LNCaP clone FGC (cell line): ENCODE measurements at places on chromosomes 11 and 22.

- DNase-seq = peak; percentile 86
Observed at GRCh38 chr22:44755956-44756361, 3.6 kb downstream of the ARHGAP8 start.

DNA sequence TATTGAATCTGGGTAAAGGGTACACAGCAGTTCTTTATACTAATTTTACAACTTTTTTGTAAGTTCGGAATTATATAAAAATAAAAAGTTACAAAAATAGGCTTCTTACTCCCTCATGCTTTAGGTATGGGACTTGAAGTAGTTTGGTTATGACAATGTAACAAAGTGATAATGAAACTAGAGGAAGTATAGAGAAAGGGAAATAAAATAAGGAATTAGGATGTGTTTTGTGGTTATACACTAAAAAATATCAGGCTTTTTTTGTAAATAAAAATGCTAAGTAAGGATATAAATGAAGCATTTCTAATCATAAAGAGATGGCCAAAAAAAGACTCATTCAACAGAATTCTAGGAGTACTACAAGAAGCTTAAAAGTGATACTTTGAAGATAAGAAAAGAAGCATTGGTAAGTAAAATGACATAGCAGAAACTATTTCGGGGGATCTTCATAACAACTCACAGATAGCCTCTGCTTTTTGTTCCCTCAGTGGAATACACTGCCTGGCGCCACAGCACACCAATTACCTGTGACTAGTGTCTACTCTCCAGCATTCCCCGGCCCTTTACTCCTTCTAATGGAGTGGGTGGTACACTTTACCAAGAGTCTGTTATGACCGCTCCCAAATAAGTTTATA, 322.7 kb upstream of the PITPNB start:
- DNase-seq = no peak

GRCh38 chr22:31768422-31769059, 14.7 kb downstream of the DEPDC5 start:
- DNase-seq = no peak

DNA sequence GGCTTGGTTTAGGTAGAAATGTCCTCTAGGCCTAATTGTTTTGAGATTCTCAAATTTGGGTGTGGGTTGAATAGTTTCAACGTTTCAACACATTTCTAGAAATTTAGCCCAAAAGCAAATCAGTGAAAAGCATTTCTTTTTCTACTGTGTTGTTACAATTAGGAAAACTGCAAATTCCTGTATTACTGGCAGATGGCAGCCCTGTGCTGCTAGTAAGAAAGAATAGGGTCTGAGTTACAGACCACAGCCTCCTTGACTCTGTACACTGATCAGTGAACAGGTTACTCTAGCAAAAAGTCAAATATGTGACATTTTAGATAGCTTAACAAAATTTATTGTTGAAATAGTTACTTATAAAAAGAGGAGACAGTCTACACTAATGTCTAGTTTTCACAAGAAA, 703.0 kb downstream of the JRKL start:
- no peak for DNase-seq

DNA sequence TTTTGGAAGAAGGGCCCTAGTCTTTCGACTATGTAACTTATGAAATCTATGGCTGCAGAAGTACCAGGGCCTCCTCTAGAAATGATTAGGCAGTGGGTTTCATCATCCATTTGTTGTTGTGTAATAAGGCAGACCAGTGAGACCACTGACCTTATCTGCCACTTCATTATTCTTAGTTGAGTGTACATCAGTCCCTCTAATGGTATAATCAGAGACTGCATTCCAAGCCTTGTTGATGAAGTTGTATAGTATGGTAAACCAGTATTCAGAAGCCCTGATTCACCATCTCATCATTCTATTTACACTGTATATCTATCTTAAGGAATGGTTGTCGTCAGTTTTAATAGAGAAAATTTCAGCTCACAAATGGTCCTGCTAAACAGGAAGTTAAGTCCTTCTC, 32.2 kb upstream of the GRIA4 start:
- no peak for DNase-seq

DNA sequence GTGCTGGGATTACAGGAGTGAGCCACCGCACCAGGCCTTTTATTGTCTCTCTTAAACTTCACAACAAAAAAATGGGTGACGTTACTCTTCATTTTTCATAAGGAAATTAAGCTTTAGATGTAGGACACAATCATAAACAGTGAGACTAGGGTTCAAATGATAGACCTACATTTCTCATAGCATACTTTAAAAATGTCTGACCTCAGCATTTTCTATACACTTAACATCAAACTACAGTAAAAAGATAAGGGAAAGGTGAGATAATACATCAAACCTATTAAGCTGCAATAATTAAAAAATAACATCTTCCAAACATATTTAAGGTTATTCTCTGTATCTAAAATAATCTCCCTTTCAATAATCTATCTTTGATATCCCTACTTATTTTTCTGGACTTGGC, 914.2 kb downstream of the FAM181B start:
- no peak for DNase-seq

DNA sequence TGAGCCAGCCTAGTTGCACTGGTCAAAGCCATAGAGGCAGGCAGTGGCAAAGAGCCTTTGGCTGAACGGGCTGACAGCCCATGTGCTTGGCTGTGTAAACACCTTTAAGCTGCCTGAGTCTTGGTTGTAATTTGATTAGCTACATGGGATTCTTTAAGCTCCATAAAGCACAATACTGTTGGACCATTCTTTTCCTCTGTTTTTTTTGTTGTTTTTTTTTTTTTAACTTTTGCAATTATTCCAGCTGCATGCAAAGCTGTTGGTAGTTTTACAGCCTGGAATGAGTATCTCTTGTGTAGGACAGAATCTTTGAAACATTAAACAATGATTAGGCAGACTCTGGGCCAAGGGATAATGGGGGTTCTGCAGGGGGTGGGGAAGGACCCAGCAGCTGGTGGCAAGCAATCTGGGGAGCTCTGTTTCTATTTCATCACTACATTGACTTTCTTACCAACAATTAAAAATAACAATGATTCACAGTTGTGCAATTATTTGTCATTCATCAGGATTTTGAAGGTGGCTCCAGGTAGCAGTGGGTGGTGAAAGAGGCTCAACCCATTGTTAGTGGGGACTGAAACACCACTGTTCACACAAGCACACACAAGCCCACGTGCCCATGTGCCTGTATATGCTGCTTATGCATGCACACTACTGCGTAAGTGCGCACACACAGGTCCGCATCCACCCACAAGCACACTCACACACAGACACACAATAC, 69.5 kb upstream of the CSNK2A3 start:
- peak; percentile 50 for DNase-seq

DNA sequence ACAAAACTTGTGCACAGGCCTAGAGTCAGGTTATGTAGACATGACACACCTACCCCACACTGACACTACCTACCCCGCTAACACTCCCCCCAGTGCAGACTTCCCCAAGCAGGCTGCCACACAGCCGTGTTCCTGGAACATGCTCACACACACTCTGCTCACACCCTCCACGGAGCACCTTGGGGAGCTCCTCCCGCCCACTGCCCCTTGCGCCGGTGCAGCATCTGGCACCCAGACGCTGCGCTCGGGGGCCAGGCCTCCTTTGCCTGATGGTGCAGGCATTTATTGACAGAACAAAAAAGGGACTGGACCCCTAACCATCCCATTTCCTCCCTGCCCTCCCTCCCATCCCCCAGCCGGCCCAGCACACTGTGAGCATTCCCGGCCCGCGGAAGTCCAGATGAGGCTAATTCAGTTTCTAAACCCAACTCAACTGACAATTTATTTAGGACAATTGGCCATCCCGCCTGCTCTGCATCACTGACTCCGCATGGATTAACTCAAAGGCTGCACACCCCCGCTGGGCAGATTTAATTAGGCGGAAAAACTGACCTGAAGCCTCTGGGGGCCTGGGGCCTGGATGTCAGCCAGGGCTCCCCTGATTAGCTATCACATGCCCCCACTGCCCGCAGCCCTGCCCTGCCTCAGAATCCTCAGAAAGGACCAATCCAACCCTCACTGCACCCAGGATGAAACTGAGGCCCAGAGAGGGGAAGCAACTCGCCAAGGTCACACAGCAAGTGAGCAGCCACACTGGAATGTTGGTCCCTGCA, 30.1 kb downstream of the KCNC1 start:
- no peak for DNase-seq

- no peak for DNase-seq
Observed at GRCh38 chr11:118282606-118283005, 18.5 kb upstream of the MPZL2 start.

GRCh38 chr11:85170184-85170583, 457.0 kb downstream of the DLG2 start:
- DNase-seq = no peak

- DNase-seq = peak; percentile 62
Observed at GRCh38 chr11:6333095-6333494, 12.8 kb upstream of the CAVIN3 start.

- no peak for DNase-seq
Observed at GRCh38 chr11:129530154-129530895, 154.7 kb downstream of the BARX2 start.

GRCh38 chr11:95152876-95153856, 63.5 kb downstream of the ENDOD1 start:
- DNase-seq = no peak

GRCh38 chr11:117950301-117950700, 21.1 kb upstream of the TMPRSS13 start:
- DNase-seq = no peak

- DNase-seq = no peak
Observed at GRCh38 chr11:56048480-56048879, 21.0 kb downstream of the OR5AS1 start.

DNA sequence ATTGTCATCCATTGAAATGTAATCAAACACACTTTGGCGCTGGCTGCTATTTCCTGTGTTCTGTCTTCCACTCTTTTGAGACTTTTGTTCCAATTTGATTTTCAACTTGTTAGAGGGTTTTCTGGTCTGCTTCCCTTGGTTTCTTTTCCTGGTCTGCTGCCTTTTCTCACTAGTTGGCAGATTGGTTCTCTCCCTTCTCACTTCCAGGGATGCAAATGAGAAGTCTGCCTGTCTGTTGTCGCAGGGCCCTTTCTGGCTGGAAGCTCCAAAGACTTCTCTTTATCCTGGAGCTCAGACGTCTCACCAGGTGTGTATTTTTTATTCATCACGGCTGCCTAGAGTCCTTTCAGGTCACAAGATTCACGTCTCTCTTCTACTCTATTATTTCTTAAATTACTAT, 84.0 kb downstream of the RPS6KA4 start:
- no peak for DNase-seq

- DNase-seq = no peak
Observed at GRCh38 chr11:115884800-115885534, 380.8 kb upstream of the CADM1 start.

DNA sequence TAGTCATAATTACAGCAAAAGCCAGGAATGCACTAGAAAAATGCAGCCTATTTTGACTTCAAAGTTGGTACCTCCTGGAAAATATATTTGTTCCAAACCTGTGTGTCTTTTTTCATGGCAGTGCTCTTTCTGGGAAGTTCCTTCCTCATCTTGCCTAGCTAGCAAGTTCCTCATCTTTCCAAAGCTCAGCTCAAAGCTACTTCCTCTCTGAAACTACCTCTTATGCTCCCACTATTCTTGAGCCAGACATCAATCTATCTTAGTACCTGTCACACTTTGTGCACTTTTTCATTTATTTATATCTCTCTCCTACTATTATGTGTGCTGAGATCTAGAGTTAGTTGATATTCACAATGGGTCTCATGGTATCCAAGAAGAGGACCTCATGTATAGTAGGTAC, 191.6 kb upstream of the CCDC90B start:
- no peak for DNase-seq

GRCh38 chr11:133078591-133079404, 453.5 kb downstream of the OPCML start:
- peak; percentile 3 for DNase-seq

GRCh38 chr11:130272336-130272735, 42.4 kb downstream of the ZBTB44 start:
- no peak for DNase-seq

- DNase-seq = no peak
Observed at GRCh38 chr11:69230856-69231425, 63.0 kb upstream of the MYEOV start.

DNA sequence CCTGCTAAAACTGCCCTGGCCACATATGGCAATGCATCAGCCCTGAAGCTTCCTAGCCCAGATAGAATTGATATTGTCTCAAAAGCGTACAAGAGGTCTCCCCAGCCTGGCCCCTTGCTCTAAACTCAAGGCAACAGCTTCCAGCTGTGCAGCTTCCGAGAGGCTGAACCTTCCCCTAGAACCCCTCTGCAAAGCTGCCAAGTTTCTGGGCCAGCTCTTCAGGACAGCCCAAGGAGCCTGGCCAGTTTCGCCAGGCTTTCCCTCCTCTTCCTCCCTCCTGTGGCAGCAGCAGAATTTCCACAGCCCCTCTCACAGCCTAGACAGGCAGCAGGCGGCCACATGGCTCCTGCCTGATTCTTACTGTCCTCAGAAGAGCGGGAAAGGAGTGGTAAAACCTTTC, 34.5 kb downstream of the NUMA1 start:
- DNase-seq = no peak

DNA sequence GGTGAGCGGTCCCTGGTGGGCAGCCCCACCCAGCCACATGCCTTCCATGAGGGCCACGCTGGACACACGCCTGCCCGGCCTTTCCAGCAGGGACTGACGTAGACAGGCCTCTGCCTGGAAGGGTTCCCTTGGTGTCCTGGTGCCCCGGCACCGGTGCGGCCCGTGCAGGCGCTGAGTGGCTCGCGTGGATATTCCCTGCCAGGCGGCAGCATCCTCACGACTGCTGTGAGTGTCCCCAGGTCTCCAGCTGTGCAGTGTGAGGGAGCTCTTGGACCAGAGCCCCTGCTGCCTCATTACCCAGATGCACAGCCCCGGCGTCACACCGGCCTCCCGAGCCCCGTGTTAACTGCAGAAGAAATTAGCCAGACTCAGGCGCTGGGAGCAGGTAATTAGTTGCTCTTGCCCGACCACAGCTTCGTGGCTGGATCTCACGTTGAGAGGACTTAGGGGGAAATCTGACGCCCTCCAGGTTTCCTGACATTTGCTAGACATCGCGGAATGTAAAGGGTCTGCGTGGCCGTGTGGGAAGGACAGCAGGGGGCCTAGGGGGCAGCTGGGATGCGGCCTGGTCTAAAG, 1196.3 kb downstream of the BRD1 start:
- DNase-seq = no peak

DNA sequence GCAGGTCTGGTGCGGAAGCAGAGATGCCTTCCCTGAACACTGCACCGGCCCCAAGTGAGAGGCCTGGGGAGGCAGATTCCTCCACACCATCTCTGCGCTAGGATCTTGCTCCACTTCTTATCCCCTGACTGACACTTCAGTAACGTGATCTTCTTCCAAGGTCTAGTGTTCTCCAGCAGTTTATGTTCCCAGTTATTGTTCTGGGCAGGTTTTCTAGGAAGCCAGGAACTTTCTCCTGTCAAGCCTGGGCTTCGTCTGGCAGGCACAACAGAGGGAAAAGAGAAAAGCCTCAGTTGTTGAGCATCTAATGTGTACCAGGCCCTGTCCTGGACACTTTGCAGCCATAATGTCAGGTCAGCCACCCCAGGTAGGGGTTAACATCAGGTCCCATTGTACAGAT, 10.5 kb downstream of the CD82 start:
- no peak for DNase-seq

GRCh38 chr11:102780491-102780918, at the start of gene MMP10:
Gene MMP10, minus strand, starts transcription at chr11:102780628. Its CDS starts 37 bp downstream, at chr11:102780591.
- DNase-seq = peak; percentile 44

- no peak for DNase-seq
Observed at GRCh38 chr22:49712195-49712791, 115.4 kb downstream of the BRD1 start.

GRCh38 chr22:44146088-44146861, 34.5 kb upstream of the PARVG start:
- DNase-seq = no peak
